ENCODE measurements at places on chromosomes 11 and 22.
A peak's percentile ranks its signal among the peaks of the same experiment; 100 is the strongest.

GRCh38 chr22:37386441-37386840 is 40.8 kb downstream of the ELFN2 start:
- no peak for DNase-seq

GRCh38 chr22:35561796-35562526 is 21.3 kb downstream of the RASD2 start:
- DNase-seq, result no peak

- no peak for DNase-seq
Observed at GRCh38 chr11:104104664-104105063, 59.3 kb downstream of the PDGFD start.

- DNase-seq, result no peak
Observed at GRCh38 chr22:44195189-44195871, 14.6 kb downstream of the PARVG start.

GRCh38 chr11:119941636-119942411 is 196.1 kb downstream of the TRIM29 start:
- no peak for DNase-seq

- DNase-seq, result no peak
Observed at GRCh38 chr11:34345991-34346480, 11.8 kb downstream of the ABTB2 start.

DNA sequence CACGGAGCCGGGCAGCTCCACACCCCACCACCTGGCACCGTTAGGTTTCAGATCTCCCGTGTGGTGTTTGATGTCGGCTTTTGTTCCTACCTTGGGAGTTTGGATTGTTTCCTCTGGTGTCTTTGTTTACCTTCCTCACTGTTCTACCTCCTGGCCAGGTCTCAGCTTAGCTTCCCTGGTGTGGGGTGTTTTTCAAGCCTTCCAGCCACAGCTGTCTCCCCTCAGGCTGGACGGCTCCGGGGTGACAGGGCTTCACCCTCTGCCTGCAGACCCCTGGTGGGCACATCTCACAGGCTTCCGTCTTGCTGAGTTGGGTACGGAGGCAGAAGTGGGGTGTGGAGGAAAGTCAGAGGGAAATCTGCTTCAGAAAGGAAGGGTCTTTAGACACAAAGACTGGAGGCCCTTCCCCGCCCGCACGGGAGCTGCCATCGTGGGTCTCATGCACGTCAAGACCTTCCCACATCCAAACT is 59.6 kb upstream of the EMID1 start:
- no peak for DNase-seq

- DNase-seq, result no peak
Observed at GRCh38 chr11:90168571-90168970, 34.1 kb downstream of the NAALAD2 start.

- DNase-seq, result no peak
Observed at GRCh38 chr11:32032478-32032877, 58.4 kb upstream of the RCN1 start.

- peak; percentile 41 for DNase-seq
Observed at GRCh38 chr11:11995601-11996000, 12.8 kb downstream of the DKK3 start.

DNA sequence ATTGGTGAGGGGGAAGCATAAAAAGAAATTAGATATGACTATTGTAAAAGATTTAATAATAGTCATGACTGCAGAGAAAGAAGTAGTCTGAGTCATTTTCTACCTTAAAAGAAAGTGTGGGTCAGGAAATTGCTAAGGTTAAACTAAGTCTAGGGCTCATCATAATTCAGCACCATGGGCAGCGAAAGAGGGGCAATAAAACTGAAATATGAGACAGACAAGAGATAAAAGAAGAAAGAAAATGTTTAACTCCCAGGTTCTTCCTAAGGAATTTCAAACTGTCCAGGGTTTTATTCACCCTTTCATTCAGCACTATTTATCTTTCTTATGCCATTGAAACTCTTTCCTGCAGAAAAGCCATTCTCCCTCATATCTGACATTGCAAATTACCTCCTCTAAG is 114.4 kb upstream of the API5 start:
- no peak for DNase-seq

DNA sequence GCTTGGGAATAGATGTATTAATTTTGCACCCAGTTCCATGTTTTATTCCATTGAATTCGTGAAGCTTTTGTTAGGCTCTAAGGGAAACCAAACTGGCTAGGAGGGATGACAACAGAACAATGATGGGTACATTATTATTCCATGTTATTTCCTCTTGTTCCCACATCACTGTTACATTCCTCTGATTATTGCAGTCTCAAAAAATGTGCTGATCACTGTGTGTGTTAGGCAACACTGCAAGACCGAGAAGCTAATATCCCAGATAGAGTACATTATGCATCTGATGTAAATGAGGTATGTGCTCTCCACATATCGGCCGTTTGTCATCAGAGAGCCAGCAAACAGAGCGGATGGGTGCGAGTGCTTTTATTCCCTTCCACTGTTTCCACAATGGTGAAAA is 327.9 kb downstream of the SOX6 start:
- DNase-seq, result no peak

DNA sequence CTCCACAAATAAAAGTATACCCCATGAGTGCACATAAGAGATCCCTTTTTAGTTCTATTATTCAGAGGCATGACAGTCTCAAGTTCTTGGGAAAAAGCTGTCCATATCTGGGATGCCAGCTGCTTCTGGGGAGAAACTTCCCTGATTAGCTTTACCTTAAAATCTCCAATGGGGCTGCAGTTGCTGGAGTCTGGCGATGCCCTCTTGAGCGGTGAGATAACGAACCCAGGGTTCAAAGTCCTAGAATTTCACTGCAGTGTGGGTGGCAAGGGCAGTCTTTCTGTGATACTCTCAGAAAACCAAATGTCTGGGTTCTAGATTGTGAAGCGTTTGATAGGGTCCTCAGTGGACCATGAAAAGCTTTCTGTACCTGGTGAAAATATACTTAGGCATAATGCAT is 7.4 kb upstream of the PRR33 start:
- DNase-seq, result no peak

DNA sequence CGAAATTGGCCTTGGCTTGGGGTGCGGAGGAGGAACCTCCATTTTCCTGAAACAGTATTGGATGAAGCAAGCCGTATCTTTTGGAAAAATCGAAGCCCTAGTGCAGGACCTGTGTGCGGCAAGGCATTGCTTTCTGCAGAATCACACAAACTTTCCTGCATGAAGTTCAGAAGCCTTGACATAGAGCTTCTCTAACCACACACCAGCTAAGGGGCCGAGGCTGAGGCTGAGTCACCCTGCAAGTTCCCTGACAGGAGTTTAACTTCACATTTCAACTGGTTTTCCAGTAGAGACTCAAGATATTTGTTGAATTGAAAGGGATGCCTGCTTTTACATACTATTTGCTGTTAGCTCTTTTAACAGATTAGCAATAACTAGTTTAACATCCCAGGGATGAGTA is 67.8 kb downstream of the TCF20 start:
- DNase-seq, result peak; percentile 61

GRCh38 chr11:58919980-58920379 is 19.3 kb upstream of the GLYATL1 start:
- DNase-seq, result no peak

- DNase-seq, result no peak
Observed at GRCh38 chr11:1998290-1998689, 648 bp upstream of the H19 start.

- peak; percentile 38 for DNase-seq
Observed at GRCh38 chr11:47186076-47186699, at the start of gene PACSIN3. PACSIN3 (minus strand) TSS chr11:47186434; CDS start chr11:47182727, 3,707 bp downstream.

DNA sequence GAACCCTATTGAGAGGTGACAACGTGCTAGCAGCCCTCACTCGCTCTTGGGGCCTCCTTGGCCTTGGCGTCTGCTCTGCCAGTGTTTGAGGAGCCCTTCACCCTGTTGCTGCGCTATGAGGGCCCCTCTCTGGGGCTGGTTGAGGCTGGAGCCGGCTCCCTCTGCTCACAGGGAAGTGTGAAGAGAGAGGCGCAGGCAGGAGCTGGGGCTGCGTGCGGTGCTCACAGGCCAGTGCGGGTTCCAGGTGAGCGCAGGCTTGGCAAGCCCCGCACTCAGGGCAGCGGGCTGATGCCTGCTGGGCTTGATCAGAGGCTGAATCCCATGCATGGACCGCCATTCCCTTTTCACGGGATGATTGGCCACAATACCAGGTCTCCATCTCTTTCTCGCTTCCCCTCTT is 90.7 kb downstream of the DLG2 start:
- DNase-seq, result no peak

DNA sequence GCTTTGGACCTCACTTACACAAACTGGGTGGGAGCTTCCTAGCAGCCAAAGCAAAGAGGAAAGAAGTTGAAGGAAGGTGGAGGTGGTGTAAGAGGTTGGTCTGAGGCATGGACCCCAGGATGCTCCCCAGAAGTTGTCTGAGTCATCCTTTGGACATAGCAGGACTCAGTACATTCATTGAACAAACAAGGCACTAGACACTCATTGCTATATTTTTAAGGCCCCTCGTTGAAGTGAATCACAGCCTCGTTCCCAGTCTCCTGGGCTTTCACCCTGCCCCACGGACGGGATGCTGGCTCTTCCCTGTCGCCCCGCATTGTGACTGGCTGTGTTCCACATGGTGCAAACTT is 95.9 kb upstream of the FGF3 start:
- DNase-seq, result no peak

GRCh38 chr22:36862251-36863242 is 1.7 kb downstream of the NCF4 start:
- peak; percentile 16 for DNase-seq

DNA sequence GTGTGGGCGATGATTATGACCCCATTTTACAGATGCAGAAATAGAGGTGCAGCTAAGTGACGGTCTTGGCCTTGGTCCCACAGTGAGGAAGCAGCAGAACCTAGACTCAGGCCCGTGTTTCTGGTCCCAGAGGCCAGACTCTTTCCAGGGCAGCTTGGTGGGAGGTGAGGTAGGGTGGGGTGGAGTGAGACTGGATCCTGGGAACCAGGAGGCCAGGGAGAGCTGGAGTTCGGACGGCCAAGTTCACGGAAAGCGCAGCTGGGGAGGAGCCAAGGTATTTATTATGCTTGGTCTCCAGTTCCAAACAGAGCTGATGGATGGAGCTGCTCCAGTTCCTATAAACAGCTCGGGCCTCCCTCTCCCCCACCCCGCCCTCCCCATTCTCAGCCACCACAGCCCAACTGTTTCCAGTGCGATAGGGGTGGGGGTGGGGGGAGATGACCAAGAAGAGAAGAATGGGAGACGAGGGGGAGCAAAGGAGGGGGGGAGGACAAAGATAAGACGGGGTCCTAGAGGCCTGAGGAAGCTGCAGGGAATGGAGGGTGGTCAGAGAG is 16.2 kb downstream of the LRRC32 start:
- DNase-seq, result no peak

- no peak for DNase-seq
Observed at GRCh38 chr11:109320595-109320994, 101.4 kb upstream of the C11orf87 start.

DNA sequence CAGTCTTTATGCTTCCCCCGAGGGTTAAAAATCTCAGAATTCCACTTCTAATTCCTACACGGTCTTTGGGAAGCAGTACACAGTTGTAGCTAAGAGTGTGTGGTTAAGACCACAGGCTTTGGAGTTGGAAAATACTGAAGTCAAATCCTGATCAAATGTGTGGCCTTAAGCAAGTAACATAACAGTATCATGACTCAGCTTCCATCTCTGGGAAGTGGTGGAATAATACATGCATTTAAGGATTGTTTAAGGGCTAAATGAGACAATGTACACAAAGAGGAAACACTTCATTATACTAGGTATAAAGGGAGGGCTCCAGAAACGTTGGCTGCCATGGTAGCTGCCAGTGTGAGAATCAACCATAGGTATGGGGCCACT is 71.5 kb downstream of the FAT3 start:
- no peak for DNase-seq

DNA sequence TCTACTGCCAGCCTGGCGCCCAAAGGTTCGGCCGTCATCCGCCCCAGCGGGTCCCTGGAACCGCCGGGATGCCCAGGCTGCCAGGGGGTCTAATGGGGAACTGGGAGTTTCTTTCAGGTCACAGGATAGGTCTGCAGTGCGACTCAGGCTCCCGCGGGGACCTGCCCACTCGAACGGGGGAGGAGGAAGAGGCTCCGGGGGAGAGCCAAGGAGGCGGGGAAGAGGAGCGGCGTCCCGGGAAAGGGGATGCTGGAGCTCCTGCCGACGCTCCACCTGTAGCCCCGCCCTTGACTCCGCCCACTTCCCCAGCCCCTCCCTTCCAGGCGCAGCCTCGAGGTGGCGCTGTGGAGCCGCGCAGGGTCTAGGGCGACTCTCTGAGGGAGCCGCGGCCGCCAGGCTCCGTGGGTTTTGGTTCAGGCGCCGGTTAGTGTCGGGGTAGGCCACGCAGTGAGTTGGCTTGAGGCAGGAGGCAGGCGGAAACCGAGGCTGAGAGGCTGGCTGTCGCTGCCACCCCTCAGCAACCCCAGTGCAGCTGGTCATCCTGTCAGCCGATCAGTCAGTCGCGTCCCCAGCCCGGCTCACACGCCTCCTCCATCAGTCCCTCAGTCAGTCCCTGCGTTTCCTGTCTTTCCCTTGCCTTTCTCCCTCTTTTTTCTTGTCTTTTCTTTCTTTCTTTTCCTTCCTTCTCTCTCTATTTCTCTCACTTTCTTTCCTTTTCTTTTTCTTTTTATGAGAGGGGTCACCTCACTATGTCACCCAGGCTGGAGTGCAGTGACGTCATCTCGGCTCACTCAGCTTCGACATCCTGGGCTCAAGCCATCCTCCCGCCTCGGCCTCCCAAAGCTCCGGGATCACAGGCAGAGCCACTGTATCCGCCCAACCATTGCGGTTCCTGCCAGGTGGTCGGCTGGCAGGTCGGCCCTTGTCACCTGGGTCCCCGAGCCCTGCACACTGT is 26.4 kb downstream of the YWHAH start:
- peak; percentile 92 for DNase-seq

DNA sequence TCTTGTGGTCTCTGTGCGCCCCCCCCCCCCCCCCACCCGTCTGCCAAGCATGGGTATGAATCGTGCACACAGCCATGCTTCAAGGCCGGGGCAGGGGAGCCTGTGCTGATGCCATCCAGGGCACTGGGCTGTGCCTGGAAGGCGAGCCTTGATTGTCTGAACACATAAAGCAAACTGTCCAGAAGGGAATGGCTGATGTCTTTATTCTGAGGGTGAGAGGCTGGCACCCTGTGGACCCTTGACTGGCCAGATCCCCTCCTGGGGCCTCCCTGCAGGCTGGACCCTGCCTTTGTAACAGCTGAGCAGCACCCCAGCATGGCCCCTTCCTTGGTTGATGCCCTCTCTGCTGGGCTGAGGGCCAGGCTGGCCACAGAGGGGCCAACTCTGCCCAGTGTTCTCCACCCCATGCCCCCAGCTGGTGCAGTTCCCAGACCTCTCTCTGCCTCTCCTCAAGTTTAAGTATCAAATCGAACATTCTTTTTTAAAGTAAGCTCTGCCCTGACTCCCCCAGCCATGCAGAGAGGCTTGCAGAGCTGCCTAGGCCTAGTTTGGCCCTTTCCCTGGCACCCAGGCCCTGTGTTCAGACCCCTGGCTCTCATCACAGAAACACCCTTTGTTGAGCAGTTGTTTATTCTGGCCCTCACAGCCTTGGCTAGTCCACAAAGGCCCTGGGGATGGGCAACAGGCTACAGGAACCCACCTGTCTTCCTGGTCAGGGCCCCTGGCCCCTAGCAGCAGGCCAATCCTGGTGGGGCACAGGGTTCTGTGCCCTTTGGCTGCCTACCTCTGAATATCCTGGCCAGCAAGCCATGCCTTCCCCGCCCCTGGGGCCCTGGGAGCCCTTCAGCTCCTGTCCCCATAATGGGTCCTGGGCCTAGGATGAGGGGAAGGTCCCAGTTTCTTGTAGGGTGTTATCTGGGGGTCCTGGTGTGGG is 3.9 kb upstream of the RANBP1 start:
- DNase-seq, result no peak

- no peak for DNase-seq
Observed at GRCh38 chr11:120197977-120198376, 12.9 kb upstream of the OAF start.

GRCh38 chr11:44763121-44763820 is 36.5 kb downstream of the TSPAN18 start:
- no peak for DNase-seq

GRCh38 chr22:25139062-25139461 is 60.6 kb upstream of the CRYBB3 start:
- DNase-seq, result no peak
